ENCODE measurements at places on chromosomes 3 and 15.

GRCh38 chr15:68800875-68801274 is 19.8 kb downstream of the ANP32A start:
- DNase-seq, result no peak

DNA sequence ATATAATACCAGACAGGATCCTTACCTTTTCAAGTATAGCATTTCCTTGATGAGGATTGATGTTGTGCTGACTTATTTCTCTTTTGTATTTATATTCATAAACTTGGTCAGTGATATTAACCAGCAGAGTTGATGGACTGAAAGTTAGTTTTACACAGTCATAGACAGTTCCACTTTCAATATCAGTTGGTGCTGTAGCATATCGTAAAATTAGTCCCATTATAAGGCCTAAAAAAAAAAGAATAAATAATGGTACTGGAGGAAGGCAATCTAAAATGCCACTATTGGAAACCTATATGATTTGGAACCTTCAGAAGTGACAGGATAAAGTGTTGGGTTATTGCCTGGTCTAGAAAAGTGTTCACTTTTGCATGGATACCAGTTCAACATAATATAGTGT is 16.3 kb downstream of the SLC9A9 start:
- DNase-seq, result no peak

GRCh38 chr3:196193736-196194541 is 17.3 kb downstream of the ZDHHC19 start:
- DNase-seq, result no peak

DNA sequence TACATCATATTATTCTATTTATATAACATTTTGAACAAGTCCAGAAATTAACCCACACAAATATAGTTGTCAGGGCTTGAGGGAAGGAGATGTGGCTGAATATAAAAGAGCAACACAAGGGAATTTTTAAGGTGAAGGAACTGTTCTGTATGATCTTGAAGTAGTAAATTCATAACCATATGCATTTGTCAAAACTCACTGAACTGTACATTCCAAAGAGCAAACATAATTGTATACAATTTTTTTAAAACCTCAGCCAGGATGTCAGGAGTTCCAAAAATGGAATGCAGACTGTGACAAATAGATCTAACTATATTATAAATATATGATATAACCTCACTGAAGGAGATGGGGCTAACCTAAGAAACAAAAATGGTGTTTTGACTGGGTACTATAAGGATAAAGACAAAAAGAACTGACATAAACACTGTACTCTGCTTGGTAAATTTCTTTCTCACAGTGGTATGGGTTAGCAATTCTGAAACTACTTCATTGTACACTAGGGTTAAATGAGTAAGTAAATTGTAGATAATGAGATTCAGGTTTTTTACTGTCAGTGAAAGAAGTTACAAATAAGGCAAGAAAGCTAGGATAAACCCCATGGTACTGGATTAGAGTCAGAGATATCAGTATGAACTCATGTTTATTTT is 14.4 kb downstream of the GOLGB1 start:
- DNase-seq, result no peak

DNA sequence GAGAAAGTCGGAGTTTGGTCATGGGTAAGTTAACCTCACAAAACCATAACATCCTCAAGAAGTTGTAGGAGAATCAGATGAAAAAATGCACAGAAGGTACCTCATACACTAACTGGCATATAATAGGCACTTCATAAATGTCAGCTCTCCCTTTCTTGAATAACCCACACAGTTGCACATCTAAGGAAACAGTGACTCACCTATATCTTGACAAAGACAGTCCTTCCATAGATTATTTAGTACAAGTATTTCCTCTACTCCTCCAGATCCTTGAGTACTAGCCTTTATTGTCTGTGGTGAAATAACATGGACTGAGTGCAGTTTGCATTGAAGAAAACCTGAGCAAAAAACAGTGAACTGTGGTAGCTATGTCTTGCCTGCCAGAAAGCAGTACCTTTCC is 46.6 kb downstream of the MAGI1 start:
- DNase-seq, result no peak

GRCh38 chr3:55525436-55525835 is 38.3 kb upstream of the WNT5A start:
- DNase-seq, result no peak

DNA sequence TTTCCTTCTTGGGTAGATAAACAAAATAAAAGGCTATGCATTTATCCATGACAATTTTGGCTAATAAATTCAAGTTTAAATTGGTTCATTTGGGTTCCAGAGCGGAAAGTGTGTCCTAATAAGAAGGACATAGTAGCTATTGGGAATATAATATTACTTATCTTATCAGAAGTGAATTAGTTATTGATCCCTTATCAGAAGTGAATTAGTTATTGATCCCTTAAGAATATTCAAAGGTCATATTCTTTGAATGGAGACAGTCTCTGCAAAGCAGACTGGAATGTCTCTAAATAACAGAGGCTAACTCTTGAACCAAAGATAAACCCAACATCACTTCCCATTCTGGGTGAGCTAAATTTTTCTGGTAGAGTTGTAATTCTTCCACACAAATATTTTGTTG is 290.7 kb upstream of the BCHE start:
- DNase-seq, result no peak

- DNase-seq, result no peak
These were observed 127.3 kb downstream of the NR2F2 start for GRCh38 chr15:96457841-96458240.

DNA sequence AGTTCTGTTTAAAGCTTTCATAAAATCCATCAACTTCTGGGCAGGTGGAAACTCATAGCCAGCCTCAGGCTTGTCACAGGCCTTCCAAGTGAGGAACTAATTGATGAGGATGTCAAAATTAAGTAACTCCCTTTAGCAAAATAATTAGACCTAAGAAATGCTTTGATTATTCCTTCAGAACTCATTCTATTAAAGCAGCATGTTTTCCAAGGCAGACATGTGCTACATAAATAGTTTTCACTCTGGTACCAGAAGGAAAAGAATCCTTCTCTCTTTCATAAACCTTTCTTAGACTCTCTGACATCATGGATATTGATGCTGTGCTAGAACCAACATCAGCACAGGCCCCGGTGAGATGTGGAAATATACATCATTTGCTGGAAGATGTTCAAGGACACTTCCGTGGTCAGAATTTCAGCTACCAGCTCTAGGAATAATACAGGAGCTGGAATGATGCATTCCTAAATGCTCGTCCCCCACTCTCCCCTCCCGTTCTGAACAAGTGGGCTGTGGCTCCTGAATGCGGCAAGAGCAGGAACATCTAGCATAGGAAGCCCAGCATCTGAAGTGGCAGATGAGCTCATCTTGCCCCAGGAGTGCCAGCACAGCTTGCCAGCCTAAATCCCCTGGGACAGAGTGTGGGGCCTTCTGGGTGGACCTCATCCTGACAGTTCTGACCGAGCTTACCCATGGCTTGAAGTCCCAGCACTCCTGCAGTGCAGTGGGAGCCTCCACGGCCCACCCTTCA is 82.4 kb downstream of the WWTR1 start:
- peak; percentile 70 for DNase-seq

GRCh38 chr15:73891328-73892315 is 18.3 kb downstream of the TBC1D21 start:
- no peak for DNase-seq

GRCh38 chr15:83030021-83030420 is 18.6 kb upstream of the C15orf40 start:
- DNase-seq, result no peak

DNA sequence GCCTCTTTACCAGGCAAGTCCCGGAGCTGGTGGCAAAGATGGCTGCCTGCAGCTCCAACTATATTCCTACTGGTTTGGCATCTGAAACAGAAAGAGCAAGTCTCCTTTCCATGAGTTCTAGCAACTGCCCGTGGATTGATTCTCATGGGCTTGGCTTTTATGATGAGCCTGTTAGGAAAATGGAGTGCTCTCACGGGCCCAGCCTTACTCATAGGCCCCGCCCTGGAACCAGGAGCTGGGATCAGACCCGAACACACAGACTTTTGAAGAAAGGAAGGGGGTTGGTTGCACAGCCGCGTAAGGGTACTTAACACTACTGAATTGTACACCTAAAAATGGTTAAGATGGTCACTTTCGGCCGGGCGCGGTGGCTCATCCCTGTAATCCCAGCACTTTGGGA is 2.9 kb downstream of the NRROS start:
- DNase-seq, result no peak
